ENCODE measurements at places on chromosomes 1 and 21. TPM values are rescaled to one million over a fixed set of nuclear protein-coding genes. Genes with fewer than 3 reads are reported as not detected.

Gene OR2T35
- total RNA-seq = 2.4 TPM

Gene SELP
- not detected for total RNA-seq

Gene PTPRC
- total RNA-seq = not detected

Gene HIVEP3
- 0.43 TPM for total RNA-seq

Gene SLC30A2
- 2.2 TPM for total RNA-seq

Gene SPRR3
- total RNA-seq = 1.2 TPM

Gene NEXN
- 0.65 TPM for total RNA-seq

Gene CD1B
- total RNA-seq = not detected

Gene LYPD8
- total RNA-seq = 0.22 TPM

Gene HES3
- total RNA-seq = not detected
